ENCODE measurements at places on chromosomes 5 and 9.

DNA sequence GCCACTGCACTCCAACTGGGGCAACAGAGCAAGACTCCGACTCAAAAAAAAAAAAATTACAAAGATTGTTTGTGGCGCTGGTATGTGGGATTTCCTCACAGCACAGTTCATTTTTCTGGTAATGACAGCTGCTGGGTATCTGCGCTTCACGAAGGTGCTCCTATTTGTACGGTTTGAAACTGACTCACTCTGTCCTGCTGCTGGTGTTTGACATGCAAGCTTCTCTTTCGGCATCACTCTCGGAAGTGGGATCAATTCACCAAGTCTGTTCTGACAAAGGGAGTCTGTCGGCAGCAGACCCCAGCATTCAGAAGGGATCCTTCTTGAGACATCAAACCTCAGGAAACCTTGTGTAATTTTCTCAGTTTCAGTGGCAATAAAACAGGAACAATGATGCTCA is 26.3 kb downstream of the MAML1 start:
- no peak for DNase-seq

DNA sequence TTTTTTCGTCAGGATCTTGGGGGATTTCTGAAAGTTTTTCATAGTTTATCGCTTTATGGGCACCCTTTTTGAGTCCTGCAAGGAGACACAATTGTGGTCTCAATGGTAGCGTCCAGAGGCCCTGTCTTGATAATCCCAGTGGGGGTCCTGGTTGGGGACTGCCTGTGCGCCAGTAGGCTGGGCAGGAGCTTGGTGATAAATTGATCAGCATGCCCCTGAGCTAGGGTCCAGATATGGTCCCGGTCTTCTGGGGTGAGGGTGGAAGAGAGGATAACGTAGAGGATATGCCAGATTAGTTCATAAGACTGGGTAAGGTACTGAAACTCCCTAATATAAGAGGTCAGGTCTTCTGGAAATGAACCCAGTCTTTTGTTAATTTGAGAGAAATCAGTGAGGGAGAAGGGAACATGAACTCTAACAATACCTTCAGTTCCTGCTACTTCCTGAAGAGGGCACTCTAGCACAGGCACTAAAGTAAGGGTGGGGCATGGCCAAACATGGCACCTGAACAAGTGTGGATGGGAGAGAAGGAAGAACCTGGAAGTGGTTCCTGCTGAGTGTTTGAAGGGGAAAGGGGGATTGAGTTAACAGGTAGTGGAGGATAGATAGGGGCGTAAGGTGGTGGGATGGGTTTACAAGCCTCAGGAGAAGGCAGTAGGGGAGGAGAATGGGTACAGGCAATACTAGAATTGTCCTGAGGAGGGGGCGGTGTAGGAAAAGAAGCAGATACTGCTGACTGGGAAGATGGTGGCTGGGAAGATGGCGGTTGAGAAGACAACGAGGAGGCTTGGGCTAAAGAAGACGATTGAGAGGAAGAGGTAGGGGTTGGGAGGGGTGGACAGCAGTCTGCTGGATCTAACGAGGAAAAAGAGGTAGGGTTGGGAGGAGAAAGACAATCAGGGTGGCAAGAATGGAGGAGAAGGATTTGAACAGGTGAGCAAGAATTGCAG is 33.8 kb upstream of the ANXA2R start:
- DNase-seq = no peak

- DNase-seq = no peak
Measured at GRCh38 chr5:8493176-8493575, 624.2 kb downstream of the MTRR start.

DNA sequence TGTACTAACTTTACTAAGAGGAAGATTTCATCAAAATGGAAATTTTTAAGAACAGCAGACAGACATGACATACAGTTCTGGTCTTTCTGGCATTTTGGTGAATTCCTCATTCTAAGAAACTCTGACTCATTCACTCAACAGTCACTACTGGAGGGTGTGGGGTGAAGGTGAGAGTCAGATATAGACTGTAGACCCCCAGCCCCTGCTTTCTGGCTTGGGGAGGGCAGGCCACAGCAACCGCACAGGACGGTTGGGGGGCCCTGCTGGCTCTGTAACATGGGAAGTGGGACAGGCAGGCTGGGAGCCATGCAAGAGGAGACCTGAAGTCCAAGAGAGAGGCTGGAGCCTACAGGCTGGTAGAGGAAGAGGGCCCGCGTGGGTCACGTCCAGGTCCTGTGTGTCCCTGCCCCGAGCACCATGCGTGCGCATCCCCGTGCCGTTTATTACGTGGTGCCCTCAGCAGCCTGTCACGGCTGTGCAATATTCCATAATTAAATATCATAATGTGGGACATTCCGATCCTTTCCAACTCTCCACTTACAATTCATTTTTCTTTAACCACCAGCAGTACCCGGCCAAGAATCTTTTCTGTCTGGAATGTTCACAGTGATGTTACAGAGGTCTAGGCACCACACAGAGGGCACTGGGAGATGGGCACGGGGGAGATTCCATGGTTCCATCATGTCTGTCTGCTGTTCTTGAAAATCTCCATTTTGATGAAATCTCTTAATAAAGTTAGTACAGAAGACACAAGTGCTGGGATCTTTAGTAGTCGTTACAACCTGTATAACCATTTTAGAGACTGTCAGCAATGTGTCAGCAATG is 75.5 kb downstream of the SEMA4D start:
- DNase-seq = no peak

- no peak for DNase-seq
Measured at GRCh38 chr5:130109152-130109551, 204.9 kb downstream of the CHSY3 start.

DNA sequence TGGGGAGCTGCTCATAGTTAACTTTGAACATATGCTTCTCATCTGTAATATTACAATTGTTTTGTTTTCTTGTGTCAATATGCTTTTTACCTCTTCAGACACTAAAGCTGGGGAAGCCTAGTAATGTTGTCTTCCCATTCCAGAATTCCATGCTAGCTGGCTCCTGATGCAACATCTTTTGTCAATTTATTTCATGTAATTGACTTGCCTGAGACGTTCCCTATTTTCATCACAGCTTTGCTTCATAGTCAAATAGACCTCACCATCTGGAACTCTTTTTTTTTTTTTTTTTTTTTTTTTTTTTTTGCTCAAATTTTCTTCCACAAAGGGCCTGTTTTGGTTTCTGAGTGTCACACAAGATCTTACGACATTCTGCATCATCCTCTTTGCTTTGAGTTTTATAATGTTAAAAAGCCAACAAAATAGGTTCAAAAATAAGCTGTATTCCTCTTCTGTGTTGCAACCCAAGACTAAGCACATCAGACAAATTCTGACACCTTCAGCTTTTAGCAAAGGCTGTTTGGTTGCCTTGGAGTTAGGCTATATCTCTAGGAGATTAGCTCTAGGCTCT is 235.2 kb downstream of the NR3C1 start:
- no peak for DNase-seq
